ENCODE measurements at places on chromosomes 2 and 18.

DNA sequence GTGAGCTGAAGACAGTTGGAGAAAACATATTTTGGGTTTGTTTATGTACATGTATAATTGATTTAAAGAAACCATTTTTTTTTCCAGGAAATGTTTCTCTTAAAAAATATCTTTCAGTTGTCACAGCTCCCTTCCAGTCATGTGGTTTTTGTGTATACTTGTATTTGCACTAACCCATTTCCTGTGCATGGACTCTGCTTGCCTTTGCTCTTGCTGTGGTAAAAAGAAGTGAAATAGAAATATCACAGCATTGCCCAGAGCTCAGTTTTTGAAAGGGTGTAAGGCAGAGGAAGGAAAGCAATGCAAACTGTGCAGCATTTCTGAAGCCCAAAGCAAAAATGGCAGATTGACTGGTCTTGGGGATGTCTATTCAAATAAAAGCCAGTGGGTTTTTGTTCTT is 10.4 kb upstream of the DOCK10 start:
- no peak for DNase-seq

DNA sequence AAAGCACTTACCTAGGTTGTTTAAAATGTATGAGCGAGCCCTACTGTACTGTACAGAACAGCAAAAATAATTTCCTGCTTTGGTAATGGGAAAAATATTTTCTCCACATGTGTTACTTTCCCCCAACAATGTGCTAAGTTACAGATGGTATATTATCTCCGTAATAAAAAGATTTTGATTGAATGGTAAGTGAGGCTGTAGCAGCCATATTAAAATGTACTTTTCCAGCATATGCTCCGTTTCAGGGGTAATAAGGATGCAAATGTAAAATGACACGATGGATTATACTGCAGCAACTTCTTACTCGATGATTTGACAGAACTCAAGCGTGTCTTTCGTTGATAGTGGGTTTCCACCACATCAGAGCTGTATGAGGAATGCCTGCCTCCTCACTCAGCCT is 50.5 kb downstream of the OSBPL6 start:
- DNase-seq = no peak

- no peak for DNase-seq
These were observed 283.6 kb downstream of the TMX3 start for GRCh38 chr18:68431111-68431921.

DNA sequence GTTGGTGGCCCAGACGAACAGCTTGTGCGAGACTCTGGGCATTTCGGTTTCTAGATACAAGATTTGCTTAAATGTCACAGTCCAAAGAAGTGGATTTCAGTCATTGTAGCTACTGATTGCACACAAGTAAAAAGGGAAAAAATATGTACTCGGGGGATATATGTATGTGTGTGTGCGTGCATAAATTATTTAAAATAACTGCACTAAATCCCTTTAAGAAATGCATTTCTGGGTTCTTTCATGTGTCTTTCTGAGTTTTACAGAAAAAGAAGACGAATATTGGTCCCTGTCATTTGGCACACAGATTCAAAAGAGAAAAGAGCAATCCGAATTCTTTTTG is 2.1 kb upstream of the EPHA4 start:
- DNase-seq = no peak

GRCh38 chr2:113080134-113080533 is 12.4 kb downstream of the IL1F10 start:
- DNase-seq = no peak

- no peak for DNase-seq
These were observed 5.4 kb downstream of the FBXO15 start for GRCh38 chr18:74142252-74142651.

- DNase-seq = no peak
These were observed 14.1 kb downstream of the GLI2 start for GRCh38 chr2:120749506-120750431.

- DNase-seq = no peak
These were observed 2.0 kb downstream of the NBEAL1 start for GRCh38 chr2:203016716-203017115.

DNA sequence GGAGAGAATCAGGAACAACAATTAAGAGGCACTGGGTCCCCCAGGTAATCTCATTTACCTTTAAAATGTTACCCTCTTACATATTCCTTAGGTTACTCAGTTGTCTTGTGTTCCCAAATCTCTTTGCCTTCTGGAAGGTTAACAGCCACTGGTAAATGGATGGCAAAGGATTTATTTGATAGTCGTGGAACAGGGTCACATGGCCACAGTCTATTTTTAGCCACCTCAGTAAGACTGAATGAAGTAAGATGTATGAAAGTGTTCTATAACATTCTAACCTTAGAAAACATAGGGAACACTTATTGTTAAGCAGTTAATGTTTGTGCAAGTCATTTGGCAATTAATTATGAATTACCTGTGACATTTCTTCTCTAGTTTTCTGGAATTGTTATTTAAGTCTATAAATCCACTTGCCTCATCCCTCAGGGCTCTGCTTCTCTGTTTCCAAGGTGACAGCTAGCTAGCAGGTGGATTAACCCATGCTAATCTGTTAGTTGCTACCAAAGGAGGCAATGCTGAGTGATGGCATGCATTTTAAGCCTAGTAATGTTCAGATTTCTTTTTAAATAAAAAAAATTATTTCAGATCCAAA is 211.0 kb downstream of the PIK3C3 start:
- no peak for DNase-seq

DNA sequence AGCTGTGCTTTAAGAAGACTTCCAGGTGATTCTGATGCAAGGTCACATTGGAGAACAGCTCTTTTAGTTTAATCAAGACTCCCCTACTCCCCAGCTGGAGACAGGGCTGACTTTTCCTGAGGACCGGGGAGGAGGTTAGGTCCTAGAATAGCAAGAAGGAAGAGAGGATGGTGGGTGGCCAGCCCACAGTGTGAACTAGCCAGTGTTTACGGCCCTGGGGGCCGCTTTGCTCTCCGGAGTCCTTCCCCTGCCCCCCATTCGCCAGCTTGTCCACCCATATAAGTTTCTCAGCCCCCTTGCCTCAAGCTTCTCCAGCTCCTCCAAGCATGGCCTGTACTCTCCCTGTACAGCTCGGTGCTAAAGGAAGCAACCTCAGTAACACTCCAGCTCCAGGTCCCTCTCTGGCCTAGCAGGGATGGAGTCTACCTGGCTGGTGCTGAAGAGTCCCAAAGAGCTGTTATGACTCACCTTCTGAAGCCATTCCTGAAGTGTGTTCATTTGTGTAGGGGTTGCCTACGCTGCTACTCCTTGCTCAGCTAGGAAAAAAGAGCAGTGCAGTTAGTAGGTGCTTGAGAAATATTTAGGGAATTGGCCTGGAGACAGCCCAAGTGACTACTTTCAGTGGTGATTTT is 7.9 kb downstream of the INPP4A start:
- no peak for DNase-seq

DNA sequence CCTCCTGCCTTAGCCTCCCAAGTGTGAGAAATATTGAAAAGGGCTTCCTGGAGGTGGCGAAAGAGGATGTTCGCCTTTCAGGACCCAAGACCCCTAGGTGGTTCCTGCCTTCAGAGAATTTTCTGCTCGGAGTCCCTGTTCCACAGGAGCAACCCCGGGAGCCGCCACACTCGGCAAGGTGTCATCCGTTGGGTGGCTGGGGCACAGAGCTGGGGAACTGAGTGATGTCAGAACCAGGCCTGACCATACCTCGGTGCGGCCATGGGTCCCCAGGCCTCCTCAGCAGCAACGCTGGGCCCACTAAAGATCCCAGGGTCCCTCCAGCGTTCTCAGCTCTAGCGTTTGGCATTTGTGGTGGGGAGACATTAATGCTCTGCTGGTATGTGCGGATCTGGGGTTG is 23.7 kb upstream of the TAF1B start:
- no peak for DNase-seq

- no peak for DNase-seq
These were observed 9.4 kb downstream of the SH3RF3 start for GRCh38 chr2:109138449-109138848.

GRCh38 chr2:47541848-47542450 is 139.0 kb downstream of the MSH2 start:
- DNase-seq = no peak

GRCh38 chr18:525036-525797 is 24.7 kb upstream of the COLEC12 start:
- DNase-seq = no peak

- DNase-seq = no peak
These were observed 109.2 kb upstream of the CHRNA1 start for GRCh38 chr2:174873471-174873870.

GRCh38 chr2:29576231-29576630 is 345.2 kb downstream of the ALK start:
- no peak for DNase-seq

- no peak for DNase-seq
These were observed 44.4 kb downstream of the EXOC6B start for GRCh38 chr2:72781480-72781879.

GRCh38 chr2:102177814-102178478 is 8.9 kb upstream of the IL1RL2 start:
- no peak for DNase-seq

DNA sequence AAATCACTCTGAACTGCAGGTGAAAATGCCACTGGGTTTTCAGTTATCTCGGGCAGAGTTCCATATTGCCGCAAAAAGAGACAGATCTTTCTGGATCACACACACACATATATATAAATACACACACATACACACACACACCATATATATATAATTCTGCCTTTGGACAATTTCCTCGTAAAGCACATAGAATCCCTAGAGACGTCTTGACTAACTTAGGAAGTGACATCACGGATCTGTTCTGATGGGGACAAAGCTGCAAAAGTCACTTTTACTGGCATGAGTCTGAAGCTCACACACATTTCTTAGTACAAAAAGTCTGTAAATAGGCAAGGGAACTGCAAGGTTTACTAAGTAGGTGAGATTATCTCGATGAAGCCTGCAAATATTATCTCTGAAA is 28.6 kb upstream of the MBOAT2 start:
- DNase-seq = no peak

DNA sequence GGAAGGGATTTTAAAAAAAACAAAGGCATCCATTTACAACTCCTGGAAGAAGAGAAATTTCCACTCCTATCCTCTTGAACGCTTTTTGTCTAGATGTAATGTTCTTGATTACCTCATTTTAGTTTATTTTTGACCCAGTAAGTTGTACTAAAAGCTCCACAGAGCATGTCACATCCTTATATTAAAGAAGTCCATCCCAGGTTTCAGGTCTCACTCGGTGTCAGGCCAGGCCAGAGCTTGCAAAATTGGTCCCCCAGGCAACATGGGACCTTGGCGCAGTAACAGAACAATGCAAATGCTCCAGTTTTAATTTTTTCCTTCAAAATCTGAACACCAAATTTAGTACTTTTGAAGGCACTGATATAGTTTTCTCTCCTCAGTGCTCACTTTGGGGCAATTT is 218.4 kb upstream of the REV1 start:
- no peak for DNase-seq

GRCh38 chr2:37205689-37206341 is 9.5 kb downstream of the CEBPZOS start:
- no peak for DNase-seq

DNA sequence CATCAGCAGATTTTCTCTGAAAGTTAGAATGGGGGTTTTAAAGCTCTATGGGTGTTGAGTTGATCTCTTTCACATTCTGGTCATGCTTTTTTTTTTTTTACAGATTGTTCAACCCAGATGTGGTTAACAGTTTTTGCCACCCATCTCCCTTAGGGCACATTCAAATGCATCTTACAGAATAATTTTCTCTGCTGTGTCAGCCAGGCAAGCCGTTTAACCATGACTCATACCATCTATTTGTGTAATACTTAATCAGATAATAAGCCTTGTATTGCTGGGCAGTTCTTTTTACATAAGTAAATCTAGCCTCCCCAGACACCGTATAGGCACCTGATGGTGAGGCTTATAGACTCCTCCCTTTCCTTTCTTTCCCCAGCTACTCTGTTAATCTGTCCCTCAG is 62.0 kb downstream of the TGIF1 start:
- DNase-seq = no peak

GRCh38 chr2:178101321-178102079 is 10.7 kb upstream of the RBM45 start:
- no peak for DNase-seq

- no peak for DNase-seq
These were observed 76.5 kb downstream of the ZNF521 start for GRCh38 chr18:25275412-25276001.

- no peak for DNase-seq
These were observed 485.4 kb downstream of the PARD3B start for GRCh38 chr2:205030695-205031094.

- DNase-seq = no peak
These were observed 519.1 kb downstream of the RNF144A start for GRCh38 chr2:7436096-7436906.

DNA sequence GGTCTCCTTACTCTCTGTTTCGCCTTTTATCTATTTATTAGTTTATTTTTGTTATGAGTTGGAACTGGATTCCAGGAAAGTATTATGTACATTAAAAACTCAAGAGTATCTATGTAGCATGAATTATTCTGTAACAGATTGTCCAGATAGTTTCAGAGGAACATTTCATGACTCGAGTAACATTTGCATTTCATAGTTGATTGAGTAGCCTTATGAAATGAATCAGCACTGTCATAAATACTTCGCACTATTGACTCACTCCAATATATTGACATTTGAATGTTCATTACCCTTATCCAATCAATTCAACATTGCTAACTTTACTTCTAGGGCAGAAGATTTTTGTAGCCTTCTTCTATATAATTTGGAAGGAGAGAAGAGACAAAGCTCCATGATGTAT is 11.3 kb upstream of the VRK2 start:
- DNase-seq = no peak

GRCh38 chr2:164015328-164016123 is 279.7 kb upstream of the FIGN start:
- DNase-seq = no peak

- DNase-seq = no peak
These were observed 24.1 kb downstream of the DYNC1I2 start for GRCh38 chr2:171711351-171711750.

- DNase-seq = no peak
These were observed 138.6 kb downstream of the B3GNT2 start for GRCh38 chr2:62334440-62335058.

DNA sequence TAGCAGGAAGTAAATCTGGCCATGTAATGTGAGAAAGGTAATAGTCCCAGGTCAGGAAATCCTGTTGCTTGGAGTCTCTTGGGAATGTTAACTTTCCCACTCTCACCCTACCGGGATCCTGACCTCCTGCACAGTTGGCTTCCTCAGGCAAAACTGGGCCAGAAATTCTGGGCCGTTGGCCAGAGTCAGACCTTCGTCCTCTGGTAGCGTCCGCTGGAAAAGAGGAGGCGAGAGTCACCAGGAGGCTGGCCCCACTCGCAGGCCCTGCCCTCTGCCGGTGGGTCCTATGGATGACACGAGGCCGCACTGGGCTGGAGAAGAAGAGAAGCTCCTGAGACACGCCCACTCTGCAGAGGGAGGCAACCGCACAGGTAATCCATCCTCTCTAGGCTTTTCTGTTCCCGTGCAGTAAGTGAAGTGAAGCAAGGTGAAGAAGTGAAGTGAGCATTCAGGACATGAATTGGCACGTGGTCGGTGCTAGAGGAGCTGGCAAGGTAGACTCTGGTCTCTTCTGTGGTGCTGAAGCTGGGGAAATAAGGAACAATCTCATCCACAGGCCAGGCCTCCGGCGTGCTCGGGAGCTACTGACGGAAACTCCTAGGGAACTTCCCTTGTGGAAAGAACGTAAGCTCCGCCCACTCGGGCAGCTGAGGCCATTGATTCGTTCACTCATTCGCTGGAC is 182.7 kb upstream of the GLI2 start:
- DNase-seq = no peak
